Germinal center (tissue), 1 donor: ENCODE measurements at places on chromosomes 13 and 19.

- DNase-seq = no peak
Observed at GRCh38 chr13:113982296-113982661, 8.4 kb upstream of the C13orf46 start.

- no peak for DNase-seq
Observed at GRCh38 chr13:20418953-20419352, 106.7 kb downstream of the CRYL1 start.

- no peak for DNase-seq
Observed at GRCh38 chr13:94558716-94559115, 37.2 kb downstream of the TGDS start.

DNA sequence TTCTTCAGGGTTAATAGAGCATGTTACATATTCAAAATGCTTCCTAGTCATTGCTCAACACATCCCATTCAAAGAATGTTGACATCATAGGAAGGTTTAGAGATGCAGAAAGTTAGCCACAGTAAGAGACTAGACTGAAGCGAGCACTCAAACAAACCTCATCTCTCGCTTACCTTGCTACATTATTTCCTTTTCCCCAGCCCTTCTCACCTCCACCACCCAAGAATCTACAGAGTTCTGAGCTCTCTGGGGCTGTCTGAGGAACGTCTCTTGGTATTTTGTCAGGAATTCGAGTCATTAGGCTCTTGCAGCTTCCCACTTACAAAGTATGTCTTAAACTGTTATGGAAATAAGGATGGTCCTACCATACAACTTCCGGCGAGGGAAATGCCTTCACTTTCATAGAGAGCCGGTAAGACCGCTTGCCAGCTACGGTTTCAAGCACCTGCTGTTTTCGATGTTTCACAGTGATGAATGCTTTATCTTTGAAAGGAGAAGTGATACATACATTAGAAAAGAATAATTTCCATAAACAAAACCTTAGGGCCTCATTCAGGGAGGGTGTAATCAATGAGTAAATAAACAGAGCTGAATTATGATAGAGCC, 65.1 kb downstream of the FLT1 start:
- peak; percentile 36 for DNase-seq

- DNase-seq = no peak
Observed at GRCh38 chr13:26299168-26299750, 45.3 kb downstream of the CDK8 start.

GRCh38 chr13:83286737-83287136, 595.5 kb downstream of the SLITRK1 start:
- DNase-seq = no peak

DNA sequence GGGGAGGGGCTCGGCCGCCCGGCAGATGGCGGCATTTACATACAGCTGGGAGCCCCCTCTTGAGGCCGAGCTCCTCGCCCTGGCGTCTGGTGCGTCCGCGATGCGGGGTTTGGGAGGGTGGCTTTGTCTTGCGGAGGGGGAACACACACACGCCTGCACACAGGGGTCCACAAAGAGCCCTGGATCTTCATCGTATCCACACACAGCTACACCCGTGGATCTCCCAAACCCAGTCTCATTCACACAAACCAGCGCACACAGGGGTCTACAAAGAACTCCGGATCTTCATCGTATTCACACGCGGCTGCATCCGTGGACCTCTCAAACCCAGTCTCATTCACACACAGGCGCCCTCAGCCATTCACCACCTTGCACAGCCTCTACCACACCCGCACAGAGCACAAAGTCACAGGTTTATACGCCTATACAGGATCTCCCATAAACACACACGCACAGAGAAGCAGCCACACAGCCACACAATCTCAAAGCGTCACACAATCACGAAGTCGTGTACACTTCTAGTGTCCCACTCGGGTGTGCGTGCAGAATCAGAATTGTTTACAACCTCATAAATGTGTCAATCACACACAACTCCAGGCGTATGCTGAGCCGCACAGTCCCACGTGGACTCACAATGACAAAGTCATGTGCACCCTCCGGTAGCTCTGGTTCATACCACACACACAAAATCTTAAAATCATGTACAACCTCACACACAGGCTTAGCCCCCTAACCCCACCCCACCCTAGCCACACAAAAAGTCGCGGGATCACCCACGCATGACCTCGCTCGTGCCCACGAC, 550 bp upstream of the DLL3 start:
- DNase-seq = no peak

DNA sequence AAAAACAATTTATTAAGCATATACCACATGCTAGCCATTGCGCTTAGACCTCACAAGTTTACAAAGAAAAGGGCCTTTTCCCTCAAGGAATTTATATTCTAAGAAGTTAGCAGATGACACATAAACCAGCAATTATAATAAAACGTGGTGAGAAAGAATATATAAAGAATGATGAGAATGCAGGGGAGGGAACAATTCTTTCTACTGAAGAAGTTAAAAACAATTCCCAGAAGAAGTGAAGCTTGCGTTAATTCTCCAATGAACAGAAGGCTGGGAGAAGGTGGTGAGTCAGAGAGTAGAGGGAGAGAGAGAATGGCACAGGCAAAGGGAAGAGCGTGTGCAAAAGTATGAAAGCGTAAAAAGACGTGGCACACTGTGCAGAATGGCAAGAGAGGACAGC, 69.5 kb upstream of the ZDHHC20 start:
- no peak for DNase-seq

GRCh38 chr19:37334179-37335071, 36.5 kb upstream of the ZNF527 start:
- DNase-seq = peak; percentile 92

GRCh38 chr19:40413291-40413845, at the start of gene PRX:
Gene PRX, minus strand, starts transcription at chr19:40413378. Its CDS starts 5,446 bp downstream, at chr19:40407932.
- no peak for DNase-seq
